IMR-90 (cell line): ENCODE measurements at places on chromosomes 12 and 14.

- DNase-seq = no peak
Measured at GRCh38 chr14:70886421-70887206, 20.6 kb upstream of the PCNX1 start.

DNA sequence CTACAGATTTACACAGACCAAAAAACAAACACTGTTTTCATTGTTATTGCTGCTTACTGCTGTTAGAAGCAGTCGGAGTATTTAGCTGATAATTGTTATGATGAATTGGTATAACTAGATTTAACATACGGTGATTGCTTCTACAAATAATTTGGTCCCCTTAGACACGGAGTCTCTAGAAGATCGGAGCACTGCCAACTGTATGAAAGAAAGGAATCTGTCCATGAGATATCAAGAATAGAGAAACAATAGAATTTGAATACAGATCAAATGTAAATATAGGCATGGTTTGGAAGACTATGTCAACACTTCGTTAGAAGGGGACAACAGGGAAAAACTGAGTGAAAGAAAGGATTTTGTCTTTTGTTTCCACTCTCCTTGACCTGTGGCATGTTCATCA is 110.9 kb downstream of the PPP2R5E start:
- DNase-seq = no peak

DNA sequence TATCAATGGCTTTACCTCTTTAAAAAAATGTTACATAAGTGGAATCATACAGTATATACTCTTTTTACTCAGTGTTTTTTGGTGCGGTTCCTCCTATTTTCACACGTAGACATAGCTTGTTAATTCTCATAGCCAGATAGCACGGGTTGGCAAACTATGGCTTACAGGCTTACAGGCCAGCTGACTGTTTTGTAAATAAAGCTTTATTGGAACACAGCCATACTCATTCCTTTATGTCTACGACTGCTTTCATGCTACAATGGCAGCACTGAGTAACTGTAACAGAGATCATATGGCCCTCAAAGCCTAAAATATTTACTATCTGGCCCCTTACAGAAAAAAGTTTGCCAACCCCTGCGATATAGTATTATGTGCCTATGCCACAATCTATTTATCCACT is 5.8 kb upstream of the DAAM1 start:
- DNase-seq = no peak

DNA sequence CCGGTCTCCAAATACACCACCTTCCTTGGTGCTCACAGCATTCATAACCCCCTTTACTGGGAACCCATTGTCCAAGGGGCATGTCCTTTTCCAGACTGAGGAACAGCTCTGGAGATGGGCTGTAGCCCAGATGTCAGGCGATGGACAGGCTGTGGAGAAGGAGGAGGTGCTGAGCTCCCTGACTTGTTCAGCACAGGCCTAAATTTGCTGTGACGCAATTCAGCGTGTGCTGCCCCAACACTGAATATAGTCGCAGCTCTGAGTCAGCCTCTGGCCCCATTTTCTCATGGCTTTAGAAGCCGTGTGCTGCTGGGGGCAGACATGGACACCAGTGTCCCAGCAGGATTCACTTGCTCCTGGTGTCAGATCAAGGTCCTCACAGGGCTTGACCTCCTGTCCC is 269.1 kb downstream of the EMP1 start:
- no peak for DNase-seq

DNA sequence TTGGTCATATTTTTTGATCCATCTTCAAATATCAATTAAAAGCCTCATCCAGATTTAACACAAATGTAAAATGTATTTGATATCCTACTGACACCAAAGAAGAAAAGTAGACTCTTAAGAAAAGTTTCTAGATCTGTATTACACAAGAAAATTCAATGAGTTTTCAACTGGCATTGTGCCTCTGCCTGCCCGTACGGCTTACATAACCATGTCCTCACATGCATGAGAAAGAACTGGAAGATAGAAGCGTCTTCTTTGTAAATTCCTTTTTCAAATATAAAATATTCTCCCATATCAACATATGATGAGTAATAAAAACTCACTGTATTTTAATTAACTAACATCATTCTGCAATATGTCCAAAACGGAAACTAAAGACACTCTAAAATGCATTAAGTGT is 7.2 kb downstream of the ANKS1B start:
- DNase-seq = no peak

DNA sequence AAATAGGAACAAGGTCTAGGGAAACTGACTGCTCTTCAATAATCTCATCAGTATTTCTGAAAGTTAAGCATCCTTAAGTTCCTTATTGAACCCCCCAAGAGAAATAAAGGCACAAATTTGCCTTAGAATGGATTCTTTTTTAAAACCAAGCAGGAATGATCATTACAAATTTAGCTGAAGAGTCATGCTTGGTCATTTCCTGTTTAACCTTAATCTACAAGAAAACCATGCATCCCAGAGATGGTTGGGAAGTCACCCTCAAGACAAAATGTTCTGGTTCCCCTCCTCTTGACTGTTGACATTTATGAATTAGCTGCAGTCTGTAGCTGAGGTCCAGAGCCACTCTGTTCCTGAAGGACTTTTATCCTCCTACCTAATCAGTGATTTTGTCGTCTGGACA is 291.8 kb upstream of the G2E3 start:
- peak; percentile 68 for DNase-seq

GRCh38 chr12:78331753-78332152 is 501.1 kb downstream of the NAV3 start:
- no peak for DNase-seq

DNA sequence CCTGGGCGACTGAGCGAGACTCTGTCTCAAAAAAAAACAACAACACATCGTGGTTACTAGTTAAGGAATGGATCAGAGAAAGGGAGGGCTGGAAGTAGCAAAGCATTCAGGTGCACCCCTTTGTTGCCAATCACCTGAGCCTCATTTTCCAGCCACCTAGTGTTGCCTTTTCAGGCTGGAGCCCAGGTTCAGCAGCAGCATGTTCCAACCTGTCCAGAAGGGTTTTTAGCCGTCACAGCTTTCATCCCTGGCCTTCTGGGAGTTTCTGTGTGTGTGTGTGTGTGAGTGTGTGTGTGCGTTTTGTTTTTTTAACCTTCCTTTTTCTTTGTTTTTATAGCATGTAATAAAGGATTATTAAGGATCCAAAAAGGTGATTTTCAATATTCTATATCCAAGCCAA is 121.1 kb upstream of the ATF1 start:
- DNase-seq = no peak

- DNase-seq = peak; percentile 49
Measured at GRCh38 chr14:93332397-93332852, 411 bp downstream of the BTBD7 start.

DNA sequence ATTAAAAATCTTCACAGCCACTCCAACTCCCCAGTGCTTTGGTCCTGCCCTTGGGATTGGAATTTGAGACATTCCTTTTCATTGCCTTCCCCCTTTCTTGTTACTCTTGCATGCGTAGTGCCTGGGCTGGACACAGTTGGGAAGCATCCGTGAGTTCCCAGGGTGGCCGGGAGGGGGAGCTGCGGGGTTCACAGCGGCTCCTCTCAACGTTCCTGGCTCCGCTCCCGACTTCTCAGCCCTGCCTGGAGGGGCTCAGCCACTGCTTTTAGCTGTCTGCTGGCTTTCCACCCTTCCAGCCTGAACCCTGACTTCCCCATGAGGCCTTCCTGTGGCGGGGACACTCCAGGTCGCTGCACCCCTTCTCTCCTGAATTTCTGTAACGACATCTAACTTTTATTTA is 3.2 kb downstream of the TEX52 start:
- peak; percentile 74 for DNase-seq

DNA sequence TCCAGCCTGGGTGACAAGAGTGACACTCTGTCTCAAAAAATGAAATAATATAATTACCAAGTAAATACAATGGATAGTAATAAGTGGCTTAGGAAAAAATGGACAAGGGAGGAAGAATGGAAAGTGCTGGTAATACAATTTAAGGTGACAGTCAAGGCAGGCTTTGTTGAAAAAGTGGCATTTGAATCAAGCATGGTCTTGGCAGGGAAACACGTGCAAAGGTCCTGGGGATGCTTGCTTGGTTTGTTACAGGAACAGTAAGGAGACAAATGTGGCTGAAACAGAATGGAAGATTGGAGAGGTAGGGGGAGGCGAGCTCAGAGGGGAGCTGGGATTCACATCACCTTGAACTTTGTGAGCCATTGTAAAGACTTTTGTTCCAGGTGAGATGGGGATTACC is 153.2 kb downstream of the TMEM132C start:
- DNase-seq = no peak

GRCh38 chr14:31529053-31529452 is 32.2 kb upstream of the NUBPL start:
- peak; percentile 27 for DNase-seq

DNA sequence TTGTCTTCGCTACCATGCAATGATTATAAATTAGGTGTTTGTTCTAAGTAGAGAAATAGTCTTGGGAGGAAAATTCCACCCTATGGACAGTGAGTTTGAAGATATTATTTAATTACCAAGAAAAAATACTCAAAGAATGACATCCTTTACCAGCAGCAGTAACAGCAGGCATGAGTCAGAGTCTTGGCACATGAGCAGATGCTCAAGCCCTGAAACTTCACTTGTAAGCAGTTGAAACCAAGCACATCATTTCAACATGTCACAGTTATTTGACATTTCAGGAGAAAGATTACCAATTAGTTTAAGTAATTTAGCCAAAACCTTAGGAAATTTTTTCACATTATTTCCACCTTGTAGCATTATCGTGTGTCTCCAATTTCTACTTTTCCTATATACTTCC is 99.2 kb downstream of the C12orf50 start:
- peak; percentile 92 for DNase-seq

GRCh38 chr14:92984896-92985295 is 61.9 kb downstream of the CHGA start:
- no peak for DNase-seq

- no peak for DNase-seq
Measured at GRCh38 chr14:105332350-105332874, 17.9 kb downstream of the PACS2 start.

DNA sequence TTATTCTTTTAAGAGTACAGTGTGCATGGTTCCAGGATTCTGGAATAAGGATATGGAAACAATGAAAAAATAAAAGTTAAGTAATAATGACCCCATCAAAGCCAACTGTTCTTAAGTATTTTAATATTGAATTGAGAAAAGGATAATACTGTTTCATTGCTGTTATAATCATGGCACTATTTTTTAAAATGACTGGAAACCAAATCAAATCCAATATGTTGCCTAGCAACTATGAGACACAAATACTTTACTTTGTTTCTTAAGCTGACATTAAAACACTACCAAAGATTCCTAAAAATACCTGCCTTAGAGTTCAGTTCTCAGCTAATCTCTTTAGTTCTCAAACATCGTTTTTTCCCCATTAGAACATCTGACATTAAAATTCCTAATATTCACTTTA is 66.4 kb upstream of the OTOGL start:
- peak; percentile 12 for DNase-seq

GRCh38 chr12:67692966-67693365 is 44.4 kb downstream of the DYRK2 start:
- no peak for DNase-seq

DNA sequence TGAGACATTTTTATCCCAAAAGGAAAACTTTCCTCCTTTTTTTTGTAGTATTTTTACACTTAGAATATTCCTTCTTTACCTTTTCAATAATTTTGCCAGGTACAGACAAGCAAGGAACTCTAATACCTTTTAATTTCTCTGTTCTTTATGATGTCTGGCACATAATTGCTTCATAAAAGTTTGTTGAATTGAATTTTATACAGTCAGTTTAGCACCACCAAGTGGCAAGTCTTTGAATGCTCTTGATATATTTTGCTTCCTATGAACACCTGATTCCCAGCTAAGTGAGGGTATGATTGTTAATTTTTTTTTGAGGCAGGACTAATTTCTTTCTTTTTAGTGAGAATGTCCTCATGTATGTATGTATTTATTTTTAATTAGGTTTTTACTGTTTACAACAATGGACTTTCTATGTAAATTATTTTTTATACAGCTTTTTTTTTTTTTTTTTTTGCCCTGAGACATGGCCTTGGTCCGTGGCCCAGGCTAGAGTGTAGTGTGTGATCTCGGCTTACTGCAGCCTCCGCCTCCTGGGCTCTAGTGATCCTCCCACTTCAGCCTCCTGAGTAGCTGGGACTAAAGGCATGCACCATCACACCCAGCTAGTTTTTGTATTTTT is 6.9 kb downstream of the TBC1D15 start:
- peak; percentile 47 for DNase-seq

DNA sequence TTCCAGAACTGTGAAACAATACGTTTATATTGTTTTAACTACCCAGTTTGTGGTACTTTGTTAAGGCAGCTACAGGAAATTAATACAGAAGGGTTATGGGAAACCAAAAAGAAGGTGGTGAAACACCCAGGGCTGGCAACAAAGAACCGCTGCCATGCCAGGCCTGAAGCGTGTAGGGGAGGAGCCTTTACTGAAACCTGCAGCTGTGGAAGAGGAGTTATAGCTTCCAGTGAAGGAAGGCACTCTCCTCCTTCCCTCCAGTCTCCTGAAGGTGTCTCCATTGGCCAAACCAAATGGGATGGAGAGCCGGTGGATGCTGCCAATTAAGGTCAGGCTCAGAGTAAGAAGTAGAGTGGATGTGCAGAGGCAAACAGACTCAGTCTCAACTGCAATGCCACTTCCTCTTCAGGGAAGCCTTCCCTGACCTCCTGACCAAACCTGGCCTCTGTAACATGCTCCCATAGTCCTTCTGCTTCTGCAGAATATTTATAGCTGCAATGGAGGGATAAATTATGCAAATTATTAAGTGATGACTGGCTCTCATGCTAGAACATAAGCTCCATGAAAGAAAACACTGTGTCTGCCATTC is 168.3 kb downstream of the DAD1 start:
- no peak for DNase-seq

GRCh38 chr14:91135039-91135438 is 21.2 kb downstream of the DGLUCY start:
- no peak for DNase-seq

- no peak for DNase-seq
Measured at GRCh38 chr14:49615776-49616175, 4.7 kb downstream of the RPL36AL start.

DNA sequence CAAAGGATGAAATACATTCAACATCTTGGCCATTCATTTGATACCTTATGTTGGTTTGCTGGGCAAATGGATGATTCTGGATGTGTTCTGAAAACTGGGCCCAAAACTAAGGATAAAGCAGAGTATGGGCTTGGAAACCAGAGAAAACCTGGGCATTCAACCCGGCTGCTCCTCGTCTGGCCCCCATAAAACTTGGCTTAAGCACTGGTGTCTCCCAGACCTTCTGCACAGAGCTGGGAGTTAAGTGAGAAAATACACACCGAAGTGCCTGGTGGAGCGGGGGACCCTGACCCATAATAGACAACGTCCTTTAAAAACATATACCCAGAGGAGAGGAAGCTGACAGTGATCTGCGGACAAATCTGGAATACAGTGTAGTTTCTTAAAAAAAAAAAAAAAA is 112.5 kb downstream of the FOXN3 start:
- DNase-seq = no peak
